ENCODE measurements at places on chromosomes 11 and 22. TPM values are rescaled to one million over a fixed set of nuclear protein-coding genes. Genes with fewer than 3 reads are reported as not detected.

DNA sequence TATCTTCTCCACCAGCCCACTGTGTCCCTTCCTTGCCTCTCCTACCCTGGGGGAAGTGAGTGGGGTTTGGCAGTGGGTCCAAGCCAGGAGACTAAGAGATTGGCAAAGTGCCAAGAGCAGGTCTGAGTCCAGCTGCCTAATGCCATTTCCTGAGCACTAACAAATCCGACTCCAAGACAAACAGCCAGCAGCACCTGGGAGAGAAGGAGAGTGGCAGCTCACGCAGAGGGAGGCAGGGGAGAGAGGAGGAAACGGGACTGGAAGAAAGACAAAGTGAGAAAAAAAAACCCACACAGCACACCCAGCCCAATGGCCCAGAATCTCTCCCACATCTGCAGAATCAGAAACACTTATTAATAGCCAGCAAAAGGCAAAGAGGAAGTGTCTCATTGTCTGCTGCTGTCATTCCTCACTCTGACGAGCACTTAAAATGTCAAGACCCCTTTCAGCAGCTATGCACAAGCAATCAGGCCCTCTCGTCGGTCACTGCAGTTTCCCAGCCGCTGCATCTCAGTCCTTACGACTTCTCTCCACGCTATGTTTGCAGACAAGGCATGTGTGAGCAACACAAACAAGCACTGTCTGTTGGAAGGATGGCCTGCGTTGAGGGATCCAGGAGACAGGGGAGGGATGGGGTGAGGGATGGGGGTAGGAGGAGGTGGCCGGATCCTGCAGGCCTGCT lies 558.4 kb upstream of the CADM1 start:
- no peak overlapping the region for H3K27ac ChIP-seq
- no peak overlapping the region for H3K4me3 ChIP-seq
- no peak for DNase-seq

GRCh38 chr11:47616726-47617416 lies 22.7 kb upstream of the C1QTNF4 start:
- no peak overlapping the region for H3K4me3 ChIP-seq
- no peaks in the 10 kb centered on the region for H3K27me3 ChIP-seq
- peaks cover 5% of the 10 kb centered on the region for H3K36me3 ChIP-seq
- DNase-seq: peak; percentile 66

DNA sequence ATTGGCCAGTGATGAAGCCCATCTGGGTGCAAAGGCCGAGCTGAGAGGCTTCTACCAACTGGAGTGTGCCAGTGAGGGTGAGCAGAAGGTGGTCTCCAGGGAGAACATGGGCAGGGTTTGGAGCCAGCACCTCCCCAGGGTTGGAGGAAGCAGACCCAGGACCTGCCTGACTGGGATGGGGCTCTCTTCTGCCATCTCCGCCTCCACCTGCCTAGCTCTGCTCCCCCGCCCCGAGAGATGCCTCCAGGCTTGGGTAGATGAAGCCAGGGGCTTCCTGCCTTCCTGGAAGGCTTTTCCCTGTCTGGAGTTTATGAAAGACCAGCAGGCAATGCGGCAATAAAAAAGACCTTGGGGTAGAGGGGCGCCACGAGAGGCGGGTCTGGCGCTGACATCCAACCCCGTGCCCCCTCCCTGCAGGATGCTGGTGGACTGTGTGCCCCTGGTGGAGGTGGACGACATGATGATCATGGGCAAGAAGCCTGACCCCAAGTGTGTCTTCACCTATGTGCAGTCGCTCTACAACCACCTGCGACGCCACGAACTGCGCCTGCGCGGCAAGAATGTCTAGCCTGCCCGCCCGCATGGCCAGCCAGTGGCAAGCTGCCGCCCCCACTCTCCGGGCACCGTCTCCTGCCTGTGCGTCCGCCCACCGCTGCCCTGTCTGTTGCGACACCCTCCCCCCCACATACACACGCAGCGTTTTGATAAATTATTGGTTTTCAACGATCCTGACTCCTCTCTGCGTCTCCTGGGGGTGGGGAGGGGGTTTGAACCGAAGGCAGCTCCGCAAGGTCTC lies 3.3 kb downstream of the SELENOM start:
- no peak overlapping the region for H3K27ac ChIP-seq
- no peaks in the 10 kb centered on the region for H3K36me3 ChIP-seq
- no peaks in the 10 kb centered on the region for H3K27me3 ChIP-seq
- no peak for DNase-seq
- H3K4me1 ChIP-seq: peaks cover 19% of the 10 kb centered on the region

DNA sequence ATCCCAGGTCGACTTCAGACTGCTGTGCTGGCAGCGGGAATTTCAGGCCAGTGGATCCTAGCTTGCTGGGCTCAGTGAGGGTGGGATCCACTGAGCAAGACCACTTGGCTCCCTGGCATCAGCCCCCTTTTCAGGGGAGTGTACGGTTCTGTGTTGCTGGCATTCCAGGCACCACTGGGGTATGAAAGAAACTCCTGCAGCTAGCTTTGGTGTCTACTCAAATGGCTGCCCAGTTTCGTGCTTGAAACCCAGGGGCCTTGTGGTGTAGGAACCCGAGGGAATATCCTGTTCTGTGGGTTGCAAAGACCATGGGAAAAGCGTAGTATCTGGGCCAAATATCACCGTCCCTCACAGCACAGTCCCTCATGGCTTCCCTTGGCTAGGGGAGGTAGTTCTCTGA lies 254.8 kb downstream of the GRIK4 start:
- no peak overlapping the region for H3K4me3 ChIP-seq
- peaks cover 35% of the 10 kb centered on the region for H3K27me3 ChIP-seq
- DNase-seq: no peak

GRCh38 chr11:129992161-129992944 lies 10.3 kb downstream of the PRDM10 start:
- H3K27me3 ChIP-seq: no peaks in the 10 kb centered on the region
- H3K27ac ChIP-seq: no peak overlapping the region
- no peak overlapping the region for H3K4me3 ChIP-seq
- H3K4me1 ChIP-seq: peaks cover 6% of the 10 kb centered on the region
- H3K36me3 ChIP-seq: peaks cover 10% of the 10 kb centered on the region

GRCh38 chr11:27431808-27432207 lies 40.8 kb downstream of the LGR4 start:
- no peaks in the 10 kb centered on the region for H3K36me3 ChIP-seq
- H3K4me1 ChIP-seq: no peaks in the 10 kb centered on the region
- no peak for DNase-seq
- no peak overlapping the region for H3K27ac ChIP-seq
- peaks cover 1% of the 10 kb centered on the region for H3K27me3 ChIP-seq
- no peak overlapping the region for H3K4me3 ChIP-seq

DNA sequence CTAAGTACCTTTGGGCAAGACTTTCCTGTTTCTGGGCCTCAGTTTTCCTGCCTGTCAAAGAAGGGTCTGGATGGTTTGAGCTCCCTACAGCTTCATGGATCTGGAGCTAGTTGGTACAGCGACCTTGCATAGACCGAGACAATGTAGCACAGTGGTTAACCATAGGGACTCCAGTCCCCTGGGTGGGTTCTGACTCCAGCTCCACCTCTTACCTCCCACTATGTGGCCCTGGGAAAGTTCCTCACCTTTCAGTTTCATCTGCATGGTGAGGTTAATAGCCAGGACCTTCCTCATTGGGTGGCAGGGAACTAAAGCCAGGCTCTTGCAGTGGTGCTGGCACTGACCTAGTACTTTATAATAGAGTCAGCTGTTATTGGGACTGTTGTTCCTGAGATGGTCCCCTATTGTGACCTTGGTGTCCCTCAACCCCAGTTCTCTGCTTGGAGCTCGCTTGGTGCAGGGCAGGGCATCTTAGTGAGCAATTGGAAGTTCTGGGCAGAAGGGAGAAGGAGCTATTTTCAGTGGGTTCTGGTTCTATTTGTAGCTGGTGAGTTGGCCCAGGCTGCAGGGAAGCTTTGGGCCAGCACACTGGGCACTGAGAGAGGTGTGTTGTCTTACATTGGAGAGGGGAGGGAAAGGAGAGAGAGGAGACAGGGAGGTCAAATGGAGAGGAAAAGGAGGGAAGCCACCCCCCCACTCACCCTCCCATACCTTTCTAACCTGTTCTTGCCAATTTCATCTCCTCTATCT lies 10.7 kb upstream of the MTMR3 start:
- no peak overlapping the region for H3K4me3 ChIP-seq
- no peak overlapping the region for H3K27ac ChIP-seq
- no peaks in the 10 kb centered on the region for H3K27me3 ChIP-seq
- no peak for DNase-seq
- H3K4me1 ChIP-seq: peaks cover 7% of the 10 kb centered on the region
- no peaks in the 10 kb centered on the region for H3K36me3 ChIP-seq

GRCh38 chr11:11415901-11416300 lies 62.9 kb upstream of the CSNK2A3 start:
- no peak overlapping the region for H3K27ac ChIP-seq
- peaks cover 9% of the 10 kb centered on the region for H3K27me3 ChIP-seq
- no peak for DNase-seq
- H3K4me1 ChIP-seq: no peaks in the 10 kb centered on the region

- H3K36me3 ChIP-seq: no peaks in the 10 kb centered on the region
- no peak overlapping the region for H3K27ac ChIP-seq
- peaks cover 4% of the 10 kb centered on the region for H3K4me1 ChIP-seq
- no peak overlapping the region for H3K4me3 ChIP-seq
- no peak for DNase-seq
These were observed 8.5 kb downstream of the TNNT3 start for GRCh38 chr11:1927848-1928469.

OR10D3 gene
- total RNA-seq: not detected

ANGPTL5 gene
- total RNA-seq: not detected

SCGB1A1 gene
- total RNA-seq: not detected
